ENCODE measurements at places on chromosomes 4 and X.

DNA sequence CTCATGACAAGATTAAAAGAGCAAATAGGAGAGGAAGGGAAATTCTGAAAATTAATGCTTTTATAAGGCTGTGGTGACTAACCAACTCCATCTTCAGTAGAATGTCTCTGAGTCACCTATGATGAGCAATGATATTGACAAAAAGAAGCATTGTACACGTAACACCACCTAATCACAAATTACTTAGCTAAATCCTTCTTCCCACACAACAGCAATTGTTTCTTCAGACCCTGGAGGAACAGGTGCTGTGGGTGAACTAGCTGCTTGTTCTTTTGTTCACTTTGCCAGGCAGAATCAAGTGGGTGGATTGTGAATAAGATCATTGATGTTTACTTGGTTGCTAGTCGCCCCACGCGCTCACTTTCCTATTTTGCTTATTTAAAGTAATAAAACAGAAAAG is 315.5 kb downstream of the CAMK2D start:
- no peak for DNase-seq

DNA sequence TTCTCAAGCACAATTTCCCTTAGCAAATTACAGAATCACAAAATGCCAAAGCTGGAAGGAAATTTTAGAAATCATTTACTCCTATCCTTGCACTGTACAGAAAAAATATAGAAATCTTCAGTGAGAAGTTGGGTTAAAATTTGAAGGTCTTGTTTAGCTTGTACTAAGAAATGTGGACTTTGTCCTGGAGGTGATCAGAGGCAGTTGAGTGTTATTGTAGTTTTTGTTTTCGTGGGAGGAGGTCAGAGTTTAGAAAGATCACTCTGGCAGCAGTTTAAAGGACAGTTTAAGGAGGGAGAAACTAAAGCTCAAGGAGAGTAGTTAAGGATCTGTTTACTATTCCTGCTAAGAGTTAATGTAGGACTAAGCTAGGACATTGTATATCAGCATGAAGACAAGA is 54.4 kb upstream of the CXorf51B start:
- DNase-seq = no peak

DNA sequence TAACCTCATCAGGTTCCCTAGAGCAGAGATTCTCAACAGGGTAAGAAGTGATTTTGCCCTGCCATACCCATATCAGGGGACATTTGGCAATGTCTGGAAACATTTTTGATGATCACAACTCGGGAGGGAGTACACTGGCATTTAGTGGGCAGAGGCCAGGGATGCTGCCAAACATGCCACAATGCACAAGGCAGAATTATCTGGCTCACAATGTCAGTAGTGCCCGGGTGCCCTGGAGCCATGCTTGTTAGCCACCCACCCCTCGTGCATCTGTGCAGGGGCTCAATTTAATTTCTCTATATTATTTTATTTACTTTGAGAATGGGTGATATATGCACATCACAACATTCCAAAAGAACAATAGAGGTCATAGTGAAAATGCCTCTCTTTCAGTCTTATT is 82.0 kb upstream of the DHX15 start:
- no peak for DNase-seq

GRCh38 chrX:48976086-48976485 is 4.4 kb upstream of the KCND1 start:
- DNase-seq = no peak

GRCh38 chr4:151786158-151786495 is 25.3 kb upstream of the GATB start:
- no peak for DNase-seq

- no peak for DNase-seq
Observed at GRCh38 chrX:136246201-136246600, 5.0 kb downstream of the MAP7D3 start.

DNA sequence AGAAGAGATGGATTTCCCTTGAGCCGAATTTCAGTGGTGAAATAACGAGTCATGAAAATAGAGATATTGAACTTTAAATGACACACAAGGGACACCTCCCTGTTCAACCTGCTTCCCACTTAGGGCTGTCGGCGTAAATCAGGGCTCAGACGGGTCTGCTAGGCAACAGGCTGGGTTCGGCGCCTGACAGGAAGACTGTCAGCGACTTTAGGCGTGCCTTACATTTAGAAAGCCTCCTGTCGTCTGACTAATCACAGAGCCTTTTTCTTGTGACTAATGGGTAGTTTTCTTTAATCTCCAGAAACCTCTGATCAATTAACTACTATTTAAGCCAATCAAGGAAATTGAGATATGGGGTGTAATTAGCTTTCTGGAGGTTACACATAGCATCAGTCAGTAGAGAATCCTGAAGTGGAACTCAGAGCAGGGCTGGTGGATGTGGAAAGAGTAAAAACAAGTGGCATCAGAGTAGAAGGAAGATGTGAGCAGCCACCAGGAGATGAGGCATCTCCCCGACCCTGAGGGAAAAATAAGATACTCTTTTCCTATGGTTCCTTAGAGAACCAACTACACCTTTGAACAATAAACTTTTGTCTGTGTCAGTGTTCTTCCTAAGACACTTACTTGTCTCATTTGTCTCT is 86.2 kb upstream of the HS3ST1 start:
- no peak for DNase-seq

GRCh38 chr4:1206299-1207156 is 34.1 kb upstream of the SPON2 start:
- DNase-seq = no peak

DNA sequence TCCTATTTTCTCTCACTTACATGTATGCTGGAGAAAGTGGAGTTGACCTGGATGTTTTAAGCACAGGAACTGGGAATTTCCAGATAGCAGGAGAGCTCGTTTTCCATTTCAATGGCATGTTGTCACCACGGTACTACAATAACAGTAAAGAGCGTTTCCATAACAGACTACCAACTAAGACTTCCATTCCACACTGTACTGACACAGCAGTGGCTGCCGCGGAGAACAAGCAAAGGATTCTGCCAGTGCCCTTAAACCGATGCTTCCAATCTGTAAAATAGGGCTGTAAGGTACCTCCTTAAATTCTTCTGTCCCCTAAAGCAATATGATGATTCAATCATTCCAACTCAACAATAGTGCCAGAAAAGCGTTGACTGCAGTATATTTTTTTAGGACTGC is 143.9 kb downstream of the KLHL13 start:
- DNase-seq = no peak

DNA sequence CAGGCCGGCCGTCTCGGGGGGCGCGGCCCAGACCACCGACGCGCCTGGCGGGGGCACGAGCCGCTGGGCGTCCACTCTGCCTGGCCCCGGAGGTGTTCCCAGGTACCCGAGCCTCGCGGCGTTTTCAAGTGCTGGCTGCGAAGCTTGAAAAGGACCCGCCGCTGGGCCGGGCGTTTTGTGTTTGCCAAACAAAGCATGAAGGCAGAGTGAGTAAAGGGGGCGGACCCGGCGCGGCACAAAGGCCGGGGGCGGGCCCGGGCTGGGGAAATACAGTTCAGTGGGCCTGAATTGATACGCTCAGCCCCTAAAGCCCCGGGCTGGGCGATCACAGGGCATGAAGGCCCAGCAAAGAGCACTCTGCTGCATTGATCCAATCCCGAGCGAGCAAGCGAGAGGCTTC is 65.4 kb downstream of the SOX3 start:
- DNase-seq = no peak

GRCh38 chr4:77662396-77662795 is 56.8 kb downstream of the CXCL13 start:
- DNase-seq = no peak

DNA sequence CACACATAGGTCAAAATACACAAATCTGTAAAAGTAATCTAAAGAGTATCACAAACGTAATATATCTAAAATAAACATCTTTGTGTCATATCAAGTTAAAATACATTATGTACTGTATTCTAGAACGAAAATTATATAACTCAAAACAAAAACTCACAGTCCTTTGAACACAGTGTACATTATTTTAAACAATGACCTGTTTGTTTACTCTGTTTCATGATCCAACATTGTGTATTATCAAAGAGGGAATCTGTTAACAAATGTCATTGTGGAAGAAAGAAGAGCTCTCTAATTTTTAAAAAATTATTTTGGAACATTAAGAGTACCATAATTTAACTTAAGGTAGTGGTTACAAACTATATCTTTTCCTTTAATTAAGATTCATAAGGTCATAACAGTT is 144.1 kb downstream of the FRYL start:
- no peak for DNase-seq

DNA sequence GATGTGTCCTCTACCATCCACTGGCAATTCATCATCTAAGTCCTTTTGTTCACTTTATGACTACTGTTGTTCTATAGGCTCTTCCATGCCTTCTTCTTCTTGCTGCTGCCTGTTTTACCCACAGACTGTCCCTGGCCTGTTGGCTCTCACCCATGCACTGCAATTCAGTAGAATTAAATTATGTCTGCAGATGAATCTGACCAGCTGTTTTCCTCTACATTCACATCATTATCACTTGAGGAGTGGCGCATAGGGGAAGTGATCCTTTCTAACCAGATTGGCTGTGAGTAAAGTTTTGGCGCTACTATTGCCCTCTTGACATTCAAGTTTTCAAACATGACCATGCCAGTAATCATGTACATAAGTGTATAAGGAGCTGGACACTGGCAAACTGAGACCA is 91.7 kb downstream of the FRMPD4 start:
- DNase-seq = no peak

- DNase-seq = no peak
Observed at GRCh38 chr4:74037076-74037955, 1.2 kb downstream of the CXCL3 start.
